Endodermal cell (in vitro differentiated cells): ENCODE measurements at places on chromosomes 6 and 20.

GRCh38 chr6:157699777-157700636 lies 123.0 kb upstream of the SNX9 start:
- peak; percentile 50 for DNase-seq

DNA sequence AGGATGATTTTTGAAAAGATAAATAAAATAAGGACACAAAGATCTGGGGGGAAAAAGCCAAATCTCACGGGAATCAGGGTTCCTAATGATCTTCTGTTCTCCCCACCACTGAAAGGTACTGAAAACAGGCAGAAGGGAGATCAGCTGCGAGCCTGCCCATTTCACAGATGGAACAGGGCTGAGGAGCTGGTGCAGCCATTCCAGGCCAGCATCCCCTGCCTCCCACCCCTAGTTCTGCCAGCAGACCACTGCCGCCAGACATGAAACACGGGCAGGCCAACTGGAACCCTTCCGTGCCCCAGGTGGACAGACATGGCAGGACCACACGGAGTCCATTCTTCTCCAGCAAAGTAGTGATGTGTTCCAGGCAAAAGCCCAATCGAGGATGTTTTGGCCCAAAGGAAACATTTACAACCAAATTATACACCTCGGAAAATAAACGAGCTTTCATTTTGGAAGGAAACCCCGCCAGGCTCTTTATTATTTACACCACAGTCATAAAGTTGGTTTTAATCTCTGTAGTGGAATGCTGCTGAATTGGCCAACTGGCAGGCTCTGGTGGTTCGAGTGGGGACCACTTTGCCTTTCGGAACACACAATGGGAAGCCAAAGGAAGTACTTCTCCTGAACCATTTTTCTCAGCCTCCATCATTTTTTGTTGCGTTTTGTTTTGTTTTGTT lies 28.2 kb downstream of the ISM1 start:
- DNase-seq, result no peak

DNA sequence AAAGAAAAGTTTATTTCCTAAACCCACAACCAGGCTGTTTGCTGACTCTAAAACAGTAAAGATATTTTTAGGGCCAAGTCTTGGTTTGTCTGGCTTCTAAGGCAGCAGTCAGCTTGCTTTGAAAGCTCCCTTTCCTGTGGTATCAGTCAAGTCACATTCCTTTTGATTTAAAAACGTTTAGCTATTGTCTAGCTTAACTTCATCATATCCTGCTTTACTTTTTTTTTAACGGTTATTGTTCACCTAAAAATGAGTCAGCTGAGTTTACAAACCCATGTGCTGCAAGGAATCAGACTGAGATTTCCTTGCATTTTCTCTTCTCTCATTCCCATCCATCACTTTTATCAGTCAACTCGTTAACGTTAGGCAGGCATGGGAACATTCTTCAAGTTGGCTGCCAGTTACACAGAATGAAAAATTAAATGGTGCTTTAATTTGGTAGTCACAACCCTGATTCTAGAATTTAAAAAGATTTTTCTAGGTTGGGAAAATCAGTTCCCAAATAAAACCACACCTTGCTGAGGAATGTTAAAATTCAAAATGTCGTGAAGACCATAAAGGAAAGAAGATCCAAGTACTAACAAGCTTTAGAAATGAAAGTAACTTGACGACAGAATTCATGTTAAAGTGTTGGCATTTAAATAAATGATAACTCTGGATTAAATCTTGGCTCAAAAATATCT lies 45.9 kb downstream of the ELOVL5 start:
- DNase-seq, result no peak

DNA sequence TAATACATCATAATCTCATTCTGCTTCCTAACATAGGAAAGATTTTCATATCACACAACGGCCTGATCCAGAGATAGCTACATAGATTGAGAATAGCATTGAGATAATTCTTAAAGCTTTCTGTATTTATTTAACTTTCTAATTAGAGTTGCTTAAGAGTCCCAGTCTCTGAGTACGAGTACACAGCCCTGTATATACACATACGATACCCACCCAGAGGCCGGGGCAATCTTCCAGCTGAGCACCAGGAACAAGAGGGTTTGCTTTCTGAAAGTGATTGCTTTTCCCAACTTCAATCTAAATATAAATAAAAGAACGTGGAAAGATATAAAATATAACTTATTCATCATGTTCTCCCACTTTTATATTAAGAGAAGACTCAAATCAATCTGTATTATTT lies 313.8 kb downstream of the COL12A1 start:
- no peak for DNase-seq

GRCh38 chr6:34929241-34929978 lies 40.4 kb downstream of the ANKS1A start:
- DNase-seq, result no peak
